ENCODE measurements at places on chromosomes 11 and 22.

- DNase-seq, result no peak
These were observed 132.4 kb upstream of the CHORDC1 start for GRCh38 chr11:90355200-90355599.

GRCh38 chr11:94796863-94797262, 28.7 kb downstream of the AMOTL1 start:
- DNase-seq, result no peak

DNA sequence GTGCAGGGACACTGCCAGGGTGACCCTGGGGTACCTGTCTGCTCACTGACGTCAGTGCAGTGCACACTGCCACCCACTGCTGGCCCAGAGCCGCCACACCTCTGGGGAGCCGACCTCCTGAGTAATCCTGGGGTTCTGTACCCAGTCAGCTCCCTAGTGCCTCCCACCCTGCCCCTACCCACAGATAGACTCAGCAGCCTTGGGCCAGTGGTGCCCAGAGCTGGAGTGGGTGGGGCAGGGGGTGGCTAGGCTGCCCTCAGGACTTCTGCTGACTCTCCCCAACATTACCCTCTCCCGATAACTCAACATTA, 5.8 kb downstream of the NRXN2 start:
- DNase-seq, result no peak

DNA sequence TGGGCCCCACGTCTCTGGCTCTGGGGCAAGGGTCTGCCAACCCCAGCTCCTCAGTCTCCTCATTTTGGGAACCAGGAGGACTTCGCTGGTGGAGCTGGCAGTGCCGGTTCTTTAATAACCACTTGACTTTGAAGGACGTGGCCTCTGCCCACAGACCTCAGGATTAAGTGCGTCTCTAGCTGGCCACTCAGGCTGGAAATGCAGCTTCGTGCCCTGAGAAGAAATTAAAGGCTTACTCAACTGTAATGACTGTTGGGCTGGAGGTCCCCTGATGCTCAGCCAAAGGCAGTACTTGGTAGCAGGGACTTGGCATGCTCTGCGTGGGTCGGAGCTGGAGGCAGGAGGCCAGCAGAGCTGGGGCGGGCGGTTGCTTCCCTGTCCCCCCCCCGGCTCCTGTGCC, 16.7 kb upstream of the PARVG start:
- no peak for DNase-seq

DNA sequence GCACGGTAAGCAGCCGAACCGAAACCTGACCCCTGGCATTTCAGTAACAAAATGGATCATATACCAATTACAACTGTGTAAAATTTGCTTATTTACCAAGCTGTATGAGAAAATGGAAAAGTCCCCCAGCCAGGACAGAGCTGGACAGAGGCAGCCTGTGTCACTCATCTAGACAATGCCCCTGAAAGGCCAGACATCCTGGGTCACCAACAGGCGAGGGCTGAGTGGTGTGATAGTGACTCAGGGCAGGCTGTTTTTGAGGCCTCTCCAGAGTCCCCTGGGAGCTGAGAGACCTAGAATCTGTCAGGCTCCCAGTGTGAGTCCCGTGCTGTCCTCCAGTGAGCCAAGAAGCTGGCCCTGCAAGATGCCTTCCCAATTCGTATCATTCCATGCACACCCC, 680.4 kb downstream of the TBC1D22A start:
- DNase-seq, result no peak

DNA sequence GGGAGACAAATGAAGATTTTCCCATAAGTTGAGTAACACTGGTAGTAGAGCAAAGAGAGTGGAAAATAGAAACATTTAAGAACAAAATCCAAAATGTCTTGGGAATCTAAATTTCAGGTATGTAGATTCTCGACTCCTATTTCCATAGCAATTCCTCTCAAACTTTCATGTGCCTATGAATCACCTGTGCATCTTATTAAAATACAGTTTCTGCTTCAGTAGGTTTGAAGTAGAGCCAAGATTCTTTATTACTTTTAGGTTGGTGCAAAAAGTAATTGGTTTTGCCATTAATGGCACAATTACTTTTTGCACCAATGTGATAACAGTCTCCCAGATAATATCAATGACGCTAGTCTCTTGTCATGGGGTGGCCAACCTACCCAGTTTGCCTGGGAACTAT, 115.3 kb upstream of the SLC5A12 start:
- DNase-seq, result no peak

DNA sequence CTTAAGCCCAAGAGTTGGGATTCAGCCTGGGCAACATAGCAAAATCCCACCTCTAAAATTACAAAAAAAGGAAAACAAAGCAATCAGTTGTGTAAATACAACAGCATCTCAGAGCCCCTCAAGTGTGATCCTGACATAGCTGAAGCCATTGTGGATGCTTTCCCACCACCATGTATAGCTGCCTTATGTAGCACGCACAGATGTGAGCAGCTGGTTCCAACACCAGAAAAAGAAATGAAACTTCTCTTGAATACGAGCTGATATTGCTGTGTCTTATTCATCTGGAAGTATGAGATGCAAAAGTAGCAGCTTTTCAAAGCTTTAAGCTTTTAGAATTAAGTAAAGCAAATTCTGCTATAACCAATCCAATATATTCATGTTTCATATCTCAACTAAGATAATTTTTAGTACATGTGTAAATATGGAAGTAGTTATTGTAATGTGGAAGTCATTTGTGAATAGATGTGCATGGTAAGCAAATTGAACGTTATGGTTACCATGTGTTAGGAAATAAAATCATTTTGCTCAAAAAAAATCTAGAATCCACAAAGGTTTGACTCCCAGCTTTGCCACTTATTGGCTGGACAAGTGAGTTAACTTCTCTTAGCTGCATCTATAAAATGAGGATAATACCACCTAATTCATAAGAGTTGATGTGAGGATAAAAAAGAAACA, 63.2 kb downstream of the SGSM3 start:
- DNase-seq, result no peak

DNA sequence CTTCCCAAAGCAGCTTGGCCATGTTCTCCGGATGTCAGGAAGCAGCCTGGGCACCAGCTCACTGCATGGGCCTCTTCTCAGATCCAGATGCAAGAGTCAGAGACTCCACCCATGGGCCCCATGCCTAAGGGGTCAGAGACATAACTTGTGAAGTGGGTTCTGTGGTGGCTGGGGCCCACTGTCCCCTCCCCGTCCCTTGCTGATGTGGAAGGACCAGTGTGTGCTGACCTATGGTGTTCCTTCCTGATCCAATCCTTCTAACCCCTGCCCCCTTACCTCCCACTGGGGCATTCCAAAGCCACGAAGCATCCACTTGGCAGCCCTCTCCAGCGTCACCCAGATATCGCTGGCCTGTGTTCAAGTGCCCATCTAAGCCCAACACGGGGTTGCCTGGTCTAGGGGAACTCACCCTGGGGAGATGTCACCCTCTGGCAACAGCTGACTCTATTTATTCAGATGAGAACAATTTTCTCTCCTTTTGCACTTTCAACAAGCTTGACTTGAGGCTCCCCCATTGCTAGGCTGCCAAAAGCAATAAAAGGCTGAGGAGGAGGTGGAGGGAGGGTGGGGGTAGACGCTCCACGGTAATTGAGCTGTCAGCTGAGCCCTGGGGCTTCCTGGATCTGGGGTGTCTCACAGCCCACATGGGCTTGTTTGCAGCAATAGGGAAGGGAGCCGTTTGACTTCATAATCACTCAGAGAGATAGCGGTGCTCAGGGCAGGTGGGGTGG, 158.5 kb downstream of the ADAMTS15 start:
- DNase-seq, result peak; percentile 65

DNA sequence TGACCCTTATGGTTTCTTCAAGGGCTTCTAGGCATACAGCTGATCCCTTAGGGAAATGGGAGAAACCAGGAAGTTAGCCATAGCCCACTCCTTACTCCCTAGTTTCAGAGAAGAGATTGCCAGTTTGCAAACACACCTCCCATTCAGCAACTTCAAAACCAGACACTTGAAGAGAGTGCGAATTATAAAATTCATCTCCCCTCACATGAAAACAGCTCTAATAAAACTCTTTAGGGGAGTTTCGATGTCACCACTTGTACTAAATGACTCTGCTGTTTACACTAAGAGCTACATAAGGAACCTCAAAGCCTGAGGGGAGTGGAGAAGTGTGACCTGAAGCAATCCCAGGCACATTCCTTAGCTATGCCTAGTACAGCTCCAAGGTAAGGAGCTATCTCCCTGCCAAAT, 8.3 kb downstream of the LGR4 start:
- DNase-seq, result no peak

- DNase-seq, result no peak
These were observed 67.3 kb downstream of the IMMP1L start for GRCh38 chr11:31442086-31442485.

DNA sequence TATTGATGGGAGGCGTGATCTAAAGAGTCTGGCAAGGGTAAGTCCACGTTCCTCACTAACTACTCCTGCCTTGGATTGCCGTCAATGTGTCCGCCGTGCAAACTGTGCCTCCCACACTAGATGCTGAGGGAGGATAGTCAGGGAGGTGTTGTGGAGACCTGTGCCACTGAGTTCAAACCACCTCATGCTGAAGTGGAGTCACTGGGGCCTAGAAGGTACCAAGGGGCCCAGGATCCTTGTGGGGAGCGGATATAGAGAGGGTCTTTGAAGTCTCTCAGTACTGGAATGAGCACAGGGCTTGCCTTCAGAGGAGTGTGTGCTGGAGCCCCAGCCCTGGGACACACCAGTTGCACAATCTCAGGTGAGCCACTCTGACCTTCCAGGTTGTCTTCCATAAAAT, 27.1 kb upstream of the TMPRSS4 start:
- no peak for DNase-seq

DNA sequence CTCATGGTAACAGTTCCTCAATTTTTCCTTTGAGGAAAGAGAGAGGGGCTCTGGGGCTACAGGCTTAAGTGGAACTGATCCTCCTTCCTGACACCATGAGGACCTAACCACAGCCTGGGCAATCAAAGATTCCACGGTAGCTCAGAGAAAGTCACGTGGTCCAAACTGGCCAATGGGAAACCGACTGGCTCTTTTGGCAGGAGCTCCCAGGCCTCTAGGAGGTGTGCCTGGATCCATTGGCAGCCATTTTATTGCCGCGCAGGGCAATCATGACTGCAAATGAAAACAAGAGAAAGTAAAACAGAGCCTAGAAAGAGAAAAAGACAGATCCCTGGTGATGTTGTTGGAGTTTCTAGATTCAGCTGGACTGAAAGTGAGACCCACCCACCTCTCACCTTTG, 27.3 kb upstream of the ASPHD2 start:
- no peak for DNase-seq

GRCh38 chr22:39134366-39135091, 18.0 kb downstream of the CBX7 start:
- DNase-seq, result no peak

- DNase-seq, result no peak
These were observed 29.2 kb downstream of the DDIAS start for GRCh38 chr11:82930734-82931133.

- no peak for DNase-seq
These were observed 21.4 kb upstream of the ACRV1 start for GRCh38 chr11:125701858-125702621.

GRCh38 chr11:13970986-13971385, 8.5 kb downstream of the SPON1 start:
- peak; percentile 53 for DNase-seq

DNA sequence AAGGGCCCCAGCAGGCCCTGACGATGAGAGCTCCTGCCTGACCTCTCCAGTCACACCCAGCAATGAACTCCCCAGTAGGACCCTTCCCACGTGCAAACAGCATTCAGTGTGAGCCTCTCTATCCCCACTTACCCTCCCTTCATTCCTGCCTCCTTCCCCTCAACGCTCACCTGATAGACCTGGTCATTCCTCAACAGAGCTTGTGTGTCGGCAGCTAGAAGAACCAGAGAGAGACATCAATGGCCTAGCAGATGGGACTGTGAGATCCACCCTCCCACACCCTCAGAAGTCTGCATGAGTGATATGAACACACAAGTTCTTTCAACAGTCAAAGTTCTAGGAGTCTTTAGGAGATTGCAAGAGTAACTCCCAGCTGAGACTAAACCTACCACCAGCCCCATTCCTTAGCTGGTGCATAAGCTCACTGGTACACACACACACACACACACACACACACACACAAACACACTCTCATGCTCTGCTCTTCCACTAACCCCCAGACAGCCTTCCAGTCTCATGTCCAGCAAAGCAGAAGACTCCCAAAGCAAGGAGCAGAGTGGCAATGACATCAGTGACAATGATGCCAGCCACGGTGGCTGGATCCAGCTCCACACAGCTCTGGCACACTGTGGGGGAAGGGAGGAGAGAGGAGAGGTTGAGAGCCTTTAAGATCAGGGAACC, 3.1 kb downstream of the CD3D start:
- DNase-seq, result no peak

- no peak for DNase-seq
These were observed 329.9 kb upstream of the NCAM1 start for GRCh38 chr11:112631333-112631732.

DNA sequence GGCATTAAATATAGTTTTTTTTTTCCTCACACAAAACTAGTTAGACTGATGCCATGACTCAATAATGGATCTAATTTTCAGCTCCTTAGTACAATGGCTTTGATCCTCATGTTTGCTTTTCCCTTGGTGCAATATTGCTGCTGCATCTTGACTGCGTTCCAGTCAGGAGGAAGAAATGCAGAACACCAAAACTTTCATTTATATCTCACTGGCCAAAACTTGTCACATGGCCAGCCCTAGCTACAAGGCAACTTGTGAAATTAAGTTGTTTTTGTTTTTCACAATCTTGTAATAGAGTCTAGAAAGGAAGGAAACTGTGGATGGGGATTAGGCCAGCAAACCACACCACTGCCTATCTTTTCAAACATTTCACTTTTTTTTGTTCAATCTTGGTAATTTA, 36.7 kb downstream of the SMC1B start:
- no peak for DNase-seq

GRCh38 chr22:23715806-23716375, 25.1 kb downstream of the RGL4 start:
- DNase-seq, result no peak

- no peak for DNase-seq
These were observed at the start of gene CD6 for GRCh38 chr11:60971520-60971919. Gene CD6, plus strand, starts transcription at chr11:60971680. Its CDS starts 186 bp downstream, at chr11:60971866.

GRCh38 chr22:49800408-49801238, 27.1 kb downstream of the BRD1 start:
- DNase-seq, result no peak

All from spinal cord (tissue), 10 donors.